T follicular helper cell (primary cell): ENCODE measurements at places on chromosomes 13 and 19.

GRCh38 chr19:53849237-53849676, 18.4 kb upstream of the MYADM start:
- no peak for DNase-seq

DNA sequence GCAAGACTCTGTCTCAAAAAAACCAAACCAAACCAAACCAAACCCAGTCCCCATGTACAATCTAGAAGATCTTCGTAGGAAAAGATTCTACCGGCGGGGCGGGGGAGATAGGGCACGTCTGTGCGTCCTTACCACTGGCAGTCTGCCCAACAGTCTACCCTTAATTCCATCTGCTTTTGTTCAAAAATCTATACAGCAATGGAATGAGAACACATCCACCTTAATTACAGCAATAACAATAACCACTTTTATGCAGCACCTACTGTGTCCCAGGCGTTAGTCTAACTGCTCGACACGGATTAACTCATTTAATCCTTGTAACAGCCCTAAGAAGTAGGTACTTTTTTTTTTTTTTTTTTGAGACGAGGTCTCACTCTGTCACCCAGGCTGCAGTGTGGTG, 2.5 kb upstream of the ATF5 start:
- DNase-seq: no peak

- no peak for DNase-seq
Observed at GRCh38 chr13:23792680-23793079, 96.5 kb downstream of the MIPEP start.

- no peak for DNase-seq
Observed at GRCh38 chr19:17419154-17419620, 660 bp upstream of the MVB12A start.

- DNase-seq: no peak
Observed at GRCh38 chr19:49422407-49423070, 702 bp downstream of the PTH2 start.

- no peak for DNase-seq
Observed at GRCh38 chr19:34432797-34433196, 4.6 kb downstream of the UBA2 start.

- no peak for DNase-seq
Observed at GRCh38 chr13:28338006-28338574, 156.8 kb downstream of the FLT1 start.

- peak; percentile 37 for DNase-seq
Observed at GRCh38 chr19:12202250-12202649, 39.4 kb downstream of the ZNF136 start.

DNA sequence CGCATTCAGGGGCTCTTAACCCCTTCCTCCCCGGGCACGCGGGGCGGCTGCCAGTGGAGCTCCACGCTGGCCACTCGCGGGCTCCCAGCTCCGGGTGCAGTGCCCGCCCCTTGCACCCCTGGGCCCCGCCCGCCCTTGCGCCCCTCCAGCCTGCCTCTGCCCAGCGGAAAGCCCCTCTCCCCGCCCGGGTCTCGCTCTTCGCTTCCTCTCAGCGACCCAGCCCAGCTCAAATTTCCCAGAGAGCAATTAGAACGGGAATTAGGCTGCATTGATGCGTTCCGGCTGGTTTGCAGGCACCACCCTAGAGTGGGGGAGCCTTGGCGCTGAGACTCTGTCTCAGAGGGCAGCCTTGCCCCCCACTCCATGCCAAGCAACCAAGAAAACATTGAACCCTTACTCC, 1.8 kb upstream of the GSX1 start:
- no peak for DNase-seq

DNA sequence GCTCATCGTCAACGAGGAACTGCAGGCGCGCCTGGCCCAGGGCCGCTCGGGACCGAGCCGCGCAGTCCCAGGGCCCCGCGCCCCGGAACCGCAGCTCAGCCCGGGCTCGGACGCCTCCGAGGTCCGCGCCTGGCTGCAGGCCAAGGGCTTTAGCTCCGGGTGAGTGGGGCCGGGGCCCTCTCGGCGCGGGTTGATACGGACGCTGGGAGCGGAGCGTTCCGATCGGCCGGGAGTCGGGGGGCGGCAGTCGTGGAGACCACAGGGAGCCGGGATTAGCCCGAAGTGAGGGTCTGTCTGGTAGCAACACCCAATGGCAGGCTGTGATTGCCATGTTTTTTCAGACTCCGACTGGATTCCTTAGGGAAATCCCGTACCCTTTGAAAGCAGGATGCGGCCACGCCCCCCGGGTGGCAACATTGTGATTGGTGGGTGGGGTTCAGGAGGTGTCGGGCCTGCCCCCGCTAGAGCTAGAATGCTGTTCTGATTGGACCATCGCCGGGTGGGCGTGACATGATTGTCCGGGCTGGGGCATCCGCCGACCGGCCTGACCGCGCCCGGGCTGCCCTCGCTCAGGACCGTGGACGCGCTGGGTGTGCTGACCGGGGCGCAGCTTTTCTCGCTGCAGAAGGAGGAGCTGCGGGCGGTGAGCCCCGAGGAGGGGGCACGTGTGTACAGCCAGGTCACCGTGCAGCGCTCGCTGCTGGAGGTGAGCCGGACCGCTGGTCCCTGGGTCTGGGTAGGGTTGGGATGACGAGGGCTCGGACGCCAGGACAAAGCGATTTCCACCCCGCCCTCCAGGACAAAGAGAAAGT, 11.3 kb downstream of the EPS8L1 start:
- peak; percentile 30 for DNase-seq

DNA sequence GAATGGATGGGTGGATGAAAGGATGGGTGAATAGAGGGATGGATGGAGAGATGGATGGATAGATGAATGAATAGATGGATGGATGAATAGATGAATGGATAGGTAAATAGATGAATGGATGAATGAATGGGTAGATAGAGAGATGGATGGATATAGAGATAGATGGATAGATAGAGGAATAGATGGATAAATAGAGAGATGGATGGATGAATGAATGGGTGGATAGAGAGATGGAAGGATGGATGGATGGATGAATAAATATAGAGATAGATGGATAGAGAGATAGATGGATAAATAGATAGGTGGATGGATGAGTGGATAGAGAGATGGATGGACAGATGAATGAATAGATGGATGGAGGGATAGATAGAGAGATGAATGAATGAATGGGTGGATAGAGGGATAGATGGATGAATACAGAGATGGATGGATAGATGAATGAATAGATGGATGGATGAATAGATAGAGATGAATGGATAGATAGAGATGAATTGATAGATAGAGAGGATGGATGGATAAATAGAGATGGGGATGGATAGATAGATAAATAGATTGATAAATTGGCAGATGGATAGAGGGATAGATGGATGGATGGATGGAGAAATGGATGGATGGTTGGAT, 106.7 kb upstream of the SOX1 start:
- DNase-seq: no peak
